Fibroblast of skin of left quadriceps (primary cell): ENCODE measurements at places on chromosomes 7 and 10.
A peak's percentile ranks its signal among the peaks of the same experiment; 100 is the strongest.

GRCh38 chr7:80821771-80822319 lies 97.0 kb downstream of the SEMA3C start:
- no peak for DNase-seq

DNA sequence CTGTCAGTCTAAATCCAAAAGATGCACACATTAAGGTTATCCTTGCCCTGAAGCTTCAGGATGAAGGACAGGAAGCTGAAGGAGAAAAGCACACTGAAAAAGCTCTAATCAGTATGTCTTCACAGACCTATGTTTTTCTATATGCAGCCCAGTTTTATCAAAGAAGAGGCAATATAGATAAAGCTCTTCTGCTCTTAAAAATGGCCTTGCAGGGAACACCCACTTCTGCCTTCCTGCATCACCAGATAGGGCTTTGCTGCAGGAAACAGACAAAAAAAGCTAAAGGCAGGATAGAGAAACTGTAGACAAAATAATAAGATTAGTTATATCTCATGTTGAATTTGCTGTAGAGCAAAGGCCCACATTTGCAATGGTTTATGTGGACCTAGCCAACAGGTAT lies 14.9 kb upstream of the IFIT1B start:
- DNase-seq = no peak

- no peak for DNase-seq
Observed at GRCh38 chr10:125154529-125154928, 5.8 kb downstream of the CTBP2 start.

DNA sequence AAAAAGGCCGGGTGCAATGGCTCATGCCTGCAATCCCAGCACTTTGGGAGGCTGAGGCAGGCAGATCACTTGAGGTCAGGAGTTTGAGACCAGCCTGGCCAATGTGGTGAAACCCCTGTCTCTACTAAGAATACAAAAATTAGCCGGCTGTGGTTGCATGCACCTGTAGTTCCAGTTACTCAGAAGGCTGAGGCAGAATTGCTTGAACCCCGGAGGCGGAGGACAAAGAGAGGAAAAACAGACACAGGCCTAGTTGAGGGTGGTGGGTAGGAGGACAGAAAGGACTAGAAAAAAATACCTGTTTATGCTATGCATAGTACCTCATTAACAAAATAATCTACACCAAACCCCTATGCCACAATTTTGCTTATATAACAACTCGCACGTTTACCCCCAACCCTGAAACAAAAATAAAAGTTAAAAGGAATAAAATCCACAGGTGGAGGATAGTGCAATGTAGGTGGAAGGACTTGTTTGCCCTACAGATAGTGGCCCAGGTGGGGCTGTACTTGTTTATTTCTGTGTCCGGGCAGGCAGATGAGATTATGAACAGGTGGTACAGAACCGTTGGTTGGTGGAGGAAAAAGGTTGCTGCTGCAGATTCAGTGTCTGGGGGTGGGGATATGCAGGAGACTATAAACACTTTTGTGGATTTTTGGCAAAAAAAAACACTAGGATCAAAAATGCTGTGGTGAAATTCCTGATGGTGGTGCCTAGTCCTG lies 5.1 kb downstream of the ZNF680 start:
- DNase-seq = no peak

DNA sequence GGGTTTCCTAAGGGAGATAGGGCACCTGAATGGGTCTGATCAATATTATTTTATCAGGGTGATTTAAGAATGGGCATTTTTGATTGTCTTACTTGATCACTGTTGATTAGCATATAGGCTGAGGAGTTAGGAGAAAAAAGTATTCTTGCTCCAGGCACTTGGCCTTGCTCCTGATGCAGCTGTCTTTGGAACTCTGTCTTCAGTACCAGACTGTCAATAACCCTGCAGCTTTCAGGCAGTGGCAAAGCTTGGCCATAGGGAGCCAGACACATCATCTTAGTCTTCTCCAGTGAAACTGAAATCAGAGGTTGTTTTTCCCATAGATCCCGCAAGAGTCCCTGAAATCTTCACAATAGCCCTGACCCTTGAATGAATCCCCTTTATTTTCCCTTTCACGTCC lies 47.2 kb downstream of the EXOC4 start:
- no peak for DNase-seq

GRCh38 chr10:36779238-36779846 lies 346.1 kb upstream of the ANKRD30A start:
- DNase-seq = peak; percentile 64

GRCh38 chr10:43859016-43859525 lies 210.4 kb upstream of the ZNF32 start:
- no peak for DNase-seq

DNA sequence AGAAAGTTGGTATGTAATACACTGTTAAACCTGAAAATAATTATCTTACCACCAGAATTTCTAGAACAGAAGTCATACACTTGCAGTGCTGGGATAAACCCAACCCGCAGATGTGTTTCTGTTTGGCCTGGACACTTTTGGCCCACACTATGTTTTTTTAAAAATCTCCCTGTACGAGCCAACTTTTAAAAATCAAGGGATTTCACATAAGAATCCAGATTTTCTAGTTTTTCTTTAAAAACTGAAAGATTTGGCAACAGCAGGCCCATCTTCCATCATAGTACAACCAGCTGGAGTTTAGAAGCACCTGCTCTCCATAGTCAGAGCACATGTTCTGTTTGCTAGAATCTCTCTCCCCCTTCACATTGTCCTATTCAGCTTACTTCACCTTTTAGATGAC lies 74.0 kb downstream of the TLL2 start:
- no peak for DNase-seq
